Stomach (tissue), 19 donors: ENCODE measurements at places on chromosomes 1 and 21. TPM values are rescaled to one million over a fixed set of nuclear protein-coding genes. Genes with fewer than 3 reads are reported as not detected.
A peak's percentile ranks its signal among the peaks of the same experiment; 100 is the strongest.

- DNase-seq: no peak
Measured at GRCh38 chr1:45800899-45801298, 2.5 kb upstream of the MAST2 start.

UMODL1 gene
- under 0.01 TPM for total RNA-seq

- DNase-seq: peak; percentile 12
Measured at GRCh38 chr1:198113342-198113750, 43.5 kb upstream of the NEK7 start.

DNA sequence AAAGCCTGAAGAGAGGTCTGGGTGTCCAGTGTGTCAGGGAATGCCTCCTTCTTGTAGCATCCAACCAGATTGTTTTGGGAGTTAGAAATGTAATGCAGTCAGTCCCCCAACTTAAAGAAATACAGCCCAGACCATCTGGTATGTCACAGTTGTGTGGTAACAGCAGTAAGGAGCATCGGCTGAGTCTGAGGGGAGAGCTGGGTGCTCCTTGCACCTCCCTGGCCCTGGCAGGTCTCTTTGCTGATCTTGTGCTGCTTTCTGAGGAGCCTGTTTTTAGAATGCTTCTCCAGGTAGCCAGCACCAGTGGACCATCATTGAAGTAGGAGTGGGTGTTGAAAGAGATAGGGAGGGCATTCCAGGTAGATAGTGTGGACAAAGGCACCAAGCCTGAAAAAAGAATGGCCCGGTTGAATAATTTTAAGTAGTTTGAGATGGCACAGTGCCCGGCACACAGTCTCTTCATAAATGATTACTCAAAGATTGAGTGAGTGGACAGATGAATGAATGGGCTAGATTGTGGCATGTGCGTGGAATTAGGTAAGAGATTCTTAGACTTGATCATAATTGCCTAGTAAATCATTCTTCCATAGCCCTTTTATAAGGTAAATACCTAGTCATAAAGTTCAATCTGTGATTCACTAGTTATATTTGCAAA is 46.5 kb downstream of the LAMC1 start:
- DNase-seq: no peak

GRCh38 chr1:56586502-56586901 is 7.1 kb upstream of the PLPP3 start:
- DNase-seq: no peak
